ENCODE measurements at places on chromosomes 4 and X.

- DNase-seq = no peak
These were observed 121.5 kb downstream of the PPEF1 start for GRCh38 chrX:18828832-18829404.

DNA sequence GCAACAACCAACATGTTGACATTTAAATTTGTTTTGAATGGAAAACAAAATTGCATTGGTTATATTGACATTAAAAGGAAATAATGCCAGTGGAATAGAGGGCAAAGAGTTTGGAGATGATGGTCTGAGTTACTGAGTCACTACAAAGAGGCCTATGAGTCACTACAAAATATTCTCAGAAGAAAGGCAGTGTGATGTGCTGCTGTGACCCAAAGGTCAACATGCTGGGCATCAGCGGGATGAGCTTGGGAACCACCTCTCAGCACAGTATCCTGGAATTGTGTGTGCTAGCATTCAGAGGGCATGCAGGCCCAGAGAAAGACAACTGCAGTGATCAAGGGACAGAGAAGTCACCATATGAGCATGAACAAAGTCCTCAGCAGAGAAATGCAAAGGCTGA is 2.8 kb downstream of the CMC4 start:
- DNase-seq = no peak

DNA sequence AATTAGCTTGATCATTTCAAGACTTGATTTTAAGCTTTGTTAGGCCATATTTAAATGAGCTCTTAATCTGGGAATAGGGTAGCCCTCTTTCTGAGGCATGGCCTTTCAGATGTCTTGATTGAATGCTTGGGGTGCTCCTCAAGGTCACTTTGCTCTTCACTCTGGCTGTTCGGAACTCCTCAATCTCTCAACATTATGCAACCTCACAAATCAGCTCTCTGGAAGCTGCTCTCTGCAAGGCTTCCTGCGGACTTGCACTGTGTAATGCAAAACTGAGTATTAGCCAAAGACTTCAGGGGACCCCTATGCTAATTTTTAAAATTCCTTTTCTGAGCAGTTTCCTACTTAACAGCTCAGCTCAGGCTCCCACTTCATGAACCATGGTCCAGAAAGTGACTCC is 398.3 kb downstream of the PRDM5 start:
- DNase-seq = no peak

- no peak for DNase-seq
These were observed 129.5 kb downstream of the GRID2 start for GRCh38 chr4:92433272-92433758.

GRCh38 chrX:70497026-70497425 is 52.4 kb downstream of the DLG3 start:
- DNase-seq = no peak

- no peak for DNase-seq
These were observed 443.0 kb downstream of the GPM6A start for GRCh38 chr4:175369087-175369486.

DNA sequence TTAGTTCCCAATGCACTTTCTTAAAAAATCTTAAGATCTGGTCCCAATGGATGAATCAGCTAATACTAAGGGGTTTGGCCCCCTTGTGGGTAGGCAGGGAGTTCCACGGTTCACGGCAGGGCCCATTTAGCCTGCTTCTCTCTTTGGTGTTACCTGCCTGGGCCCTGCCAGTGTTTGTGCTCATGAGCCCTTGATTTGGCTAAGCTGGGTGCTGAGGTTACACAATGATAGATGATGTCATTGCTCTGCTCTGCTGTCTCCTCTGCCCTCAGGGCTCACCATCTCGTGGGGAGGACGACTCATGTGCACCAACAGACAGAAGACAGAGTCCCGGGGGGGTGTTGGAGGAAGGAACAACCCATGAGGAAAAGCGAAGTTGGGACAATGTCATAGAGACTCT is 24.4 kb downstream of the RTL5 start:
- no peak for DNase-seq

GRCh38 chrX:1657367-1658070 is 42.7 kb downstream of the ASMT start:
- peak; percentile 58 for DNase-seq

GRCh38 chr4:69773484-69773883 is 13.1 kb upstream of the SULT1B1 start:
- DNase-seq = no peak

- peak; percentile 31 for DNase-seq
These were observed 2.8 kb upstream of the PCDH7 start for GRCh38 chr4:30717208-30718020.

- no peak for DNase-seq
These were observed 4.2 kb downstream of the NKX1-1 start for GRCh38 chr4:1402021-1402515.

DNA sequence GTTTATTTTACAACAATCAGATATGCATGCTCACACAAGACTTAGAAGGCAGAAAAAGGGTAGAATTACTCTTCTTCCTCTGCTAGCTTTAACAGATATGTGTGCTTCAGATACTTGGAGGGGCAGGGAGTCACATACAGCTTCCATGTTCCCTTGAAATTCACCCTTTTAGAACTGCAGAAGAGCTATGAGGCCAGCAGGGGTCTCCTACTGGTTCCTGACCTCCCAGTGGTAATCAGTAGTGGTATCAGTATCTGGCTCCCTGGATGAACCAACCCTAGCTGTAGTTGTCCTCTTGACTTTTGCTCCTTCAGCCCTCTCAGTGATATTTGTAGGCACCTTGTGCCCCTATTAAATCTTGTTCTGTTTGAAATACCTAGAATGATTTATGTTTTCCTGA is 81.5 kb downstream of the RCHY1 start:
- DNase-seq = no peak

GRCh38 chrX:154294791-154295574 is at the start of gene TEX28:
Gene TEX28 (minus strand): TSS chrX:154295124. CDS start chrX:154292117, 3,007 bp downstream.
- DNase-seq = no peak

DNA sequence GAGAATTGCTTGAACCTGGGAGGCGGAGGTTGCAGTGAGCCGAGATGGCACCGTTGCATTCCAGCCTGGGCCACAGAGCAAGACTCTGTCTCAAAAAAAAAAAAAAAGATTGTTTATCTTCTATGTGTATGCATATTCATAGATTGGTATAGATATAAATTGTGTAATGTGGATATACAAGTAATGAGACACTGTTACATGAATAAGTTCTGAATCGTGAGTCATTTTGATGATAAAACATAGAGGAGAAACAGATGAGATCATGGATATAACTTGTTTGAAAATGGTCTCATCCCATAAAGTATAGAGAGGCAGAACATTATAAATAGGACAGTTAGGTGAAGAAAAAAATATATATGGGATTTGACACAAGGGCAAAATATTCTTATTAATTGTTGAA is 628.0 kb downstream of the IL1RAPL1 start:
- no peak for DNase-seq

GRCh38 chrX:100964362-100964761 is 5.1 kb upstream of the ARL13A start:
- DNase-seq = no peak

DNA sequence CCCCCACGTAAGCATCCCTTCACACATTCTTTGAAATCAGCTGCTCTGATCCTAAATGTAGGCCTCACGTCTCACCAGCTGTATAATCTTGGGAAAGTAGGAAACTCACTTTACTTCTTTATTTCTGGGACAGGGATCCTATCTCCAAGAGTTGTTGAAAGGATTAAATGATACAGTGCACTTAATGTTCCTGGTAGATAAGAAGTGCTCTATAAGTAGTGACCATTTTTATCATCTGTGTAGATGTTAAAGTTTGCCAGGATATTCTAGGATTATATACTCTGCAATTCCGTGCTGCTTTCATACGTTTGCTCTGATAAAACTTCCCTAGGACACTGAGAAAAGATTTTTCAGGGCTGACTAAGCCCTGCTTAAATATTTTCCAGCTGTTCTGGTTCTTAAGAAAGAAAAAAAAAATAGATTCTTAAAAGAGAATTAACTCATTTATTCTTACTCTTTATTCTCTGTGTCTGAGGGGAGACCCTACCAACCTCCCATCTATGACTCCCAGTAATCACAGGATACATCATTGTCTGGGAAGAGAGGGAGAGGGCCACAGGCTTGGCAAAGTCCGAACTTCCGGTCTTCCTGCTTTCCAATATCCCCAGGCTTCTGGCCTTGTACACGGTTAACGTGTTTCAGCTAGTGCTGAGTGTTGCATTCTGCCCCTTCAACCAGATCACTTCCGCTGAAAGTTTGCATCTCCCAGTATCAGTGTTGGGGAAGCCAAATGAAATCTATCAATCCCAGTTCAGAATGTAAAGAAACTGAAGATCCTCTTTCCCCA is 269.2 kb downstream of the TRIML1 start:
- DNase-seq = no peak

DNA sequence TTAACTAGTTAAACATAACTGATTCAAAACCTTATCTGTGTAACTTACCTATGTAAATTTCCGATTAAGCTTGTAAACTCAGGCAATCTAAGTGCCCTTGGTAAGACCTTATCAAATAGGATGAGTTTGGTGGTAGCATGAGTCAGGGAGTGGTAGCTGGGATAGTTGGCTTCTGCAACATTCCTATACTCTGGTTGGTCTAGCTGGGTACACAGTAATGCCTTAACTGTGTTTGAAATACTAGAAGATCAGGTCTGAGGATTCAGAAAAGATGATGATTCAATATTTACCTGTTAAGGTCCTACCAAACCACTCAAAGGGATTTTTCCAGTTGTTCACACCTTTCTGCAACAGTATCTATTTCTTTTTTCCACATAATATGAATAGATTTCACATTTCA is 5.3 kb downstream of the YIPF7 start:
- DNase-seq = no peak

GRCh38 chr4:166174717-166175490 is 301.9 kb downstream of the TLL1 start:
- no peak for DNase-seq

GRCh38 chr4:6221851-6222760 is 21.8 kb upstream of the JAKMIP1 start:
- peak; percentile 36 for DNase-seq

- DNase-seq = no peak
These were observed 26.8 kb downstream of the SH3TC1 start for GRCh38 chr4:8225706-8226443.

- DNase-seq = no peak
These were observed 98.9 kb downstream of the IQCM start for GRCh38 chr4:149716728-149717127.
